ENCODE measurements at places on chromosomes 12 and 14. TPM values are rescaled to one million over a fixed set of nuclear protein-coding genes. Genes with fewer than 3 reads are reported as not detected.

GRCh38 chr14:105474483-105475268 is at the start of gene CRIP2:
Gene CRIP2, plus strand, starts transcription at chr14:105474821. Its CDS starts 42 bp downstream, at chr14:105474863.
- DNase-seq = peak; percentile 79

- peak; percentile 92 for DNase-seq
Observed at GRCh38 chr12:81095501-81096232, 17.8 kb downstream of the ACSS3 start.

DNA sequence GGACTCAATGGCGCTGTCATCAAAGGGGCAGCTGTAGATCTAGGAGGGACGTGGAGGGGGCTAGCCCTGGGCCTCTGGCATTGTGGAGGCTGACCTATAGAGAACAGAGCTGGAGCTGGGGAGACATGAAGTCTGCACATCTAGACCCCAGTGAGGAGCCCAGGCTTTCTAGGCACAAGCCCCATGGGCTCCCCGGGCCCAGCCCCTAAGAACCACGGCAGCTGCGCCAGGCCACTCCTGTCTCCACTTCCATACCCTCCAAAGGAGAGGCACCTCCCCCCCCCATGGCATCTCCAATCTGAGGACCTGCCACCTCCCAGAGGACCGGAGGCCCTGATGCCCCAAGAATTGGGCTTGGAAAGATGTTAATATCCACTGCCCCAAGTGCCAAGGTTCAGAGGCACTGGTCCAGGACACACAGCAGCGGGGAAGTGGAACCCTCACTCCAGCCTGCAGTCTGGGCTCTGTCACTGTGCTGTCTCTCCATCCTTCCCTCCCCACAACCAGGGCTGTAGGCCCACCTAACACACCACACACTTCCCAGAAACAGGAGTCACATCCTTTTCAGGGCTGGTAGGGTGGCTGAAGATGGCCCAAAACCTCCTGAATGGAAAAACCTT is 4.5 kb downstream of the ANKRD9 start:
- no peak for DNase-seq

DNA sequence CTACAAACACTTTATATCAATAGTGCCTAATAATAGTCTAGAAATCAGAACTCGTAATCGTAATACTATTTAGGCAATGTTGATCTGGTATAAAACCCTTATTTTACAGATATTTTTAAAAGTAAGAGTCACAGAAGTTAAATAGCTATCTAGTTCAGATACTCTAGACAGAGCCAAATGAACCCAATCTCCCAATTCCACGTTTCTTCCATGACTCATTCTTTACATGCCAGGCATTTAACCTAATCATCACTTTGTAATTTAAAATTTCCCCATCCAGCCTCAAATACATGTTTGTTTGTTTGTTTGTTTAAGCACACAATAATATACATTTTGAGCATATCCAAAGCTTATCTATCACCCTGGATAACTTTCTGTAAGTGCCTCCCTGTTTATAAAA is 36.4 kb upstream of the GARIN6 start:
- DNase-seq = no peak

Gene ADCY4
- 18.1 TPM for polyA plus RNA-seq

Gene HHIPL1
- polyA plus RNA-seq = 2.8 TPM

- peak; percentile 27 for DNase-seq
Observed at GRCh38 chr12:117587631-117588287, 226.3 kb upstream of the NOS1 start.

Gene FAM90A1
- 1.2 TPM for polyA plus RNA-seq
